Spinal cord (tissue), 10 donors: ENCODE measurements at places on chromosomes 2 and 18. TPM values are rescaled to one million over a fixed set of nuclear protein-coding genes. Genes with fewer than 3 reads are reported as not detected.

- no peak for DNase-seq
Measured at GRCh38 chr2:160142472-160142871, 57.6 kb downstream of the ITGB6 start.

DNA sequence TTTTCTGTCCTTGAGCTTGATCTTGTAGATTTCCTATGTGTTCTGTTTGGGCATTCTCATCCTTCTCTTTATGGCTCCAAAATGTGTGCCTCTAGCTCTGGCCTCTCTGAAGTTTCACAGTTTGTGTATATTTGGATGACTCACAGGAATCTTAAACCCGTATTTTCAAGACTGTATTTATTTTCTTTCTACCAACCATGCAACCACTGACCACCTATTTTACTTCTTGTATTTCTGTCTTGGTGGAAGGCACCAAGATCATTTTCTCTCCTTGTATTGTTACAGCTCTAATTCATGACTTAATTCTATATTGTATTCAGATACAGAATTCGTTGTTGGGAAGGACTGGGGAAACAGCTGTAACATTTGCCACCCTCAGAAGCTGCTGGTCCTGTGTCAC, 39.5 kb downstream of the ACSL3 start:
- DNase-seq: no peak

DNA sequence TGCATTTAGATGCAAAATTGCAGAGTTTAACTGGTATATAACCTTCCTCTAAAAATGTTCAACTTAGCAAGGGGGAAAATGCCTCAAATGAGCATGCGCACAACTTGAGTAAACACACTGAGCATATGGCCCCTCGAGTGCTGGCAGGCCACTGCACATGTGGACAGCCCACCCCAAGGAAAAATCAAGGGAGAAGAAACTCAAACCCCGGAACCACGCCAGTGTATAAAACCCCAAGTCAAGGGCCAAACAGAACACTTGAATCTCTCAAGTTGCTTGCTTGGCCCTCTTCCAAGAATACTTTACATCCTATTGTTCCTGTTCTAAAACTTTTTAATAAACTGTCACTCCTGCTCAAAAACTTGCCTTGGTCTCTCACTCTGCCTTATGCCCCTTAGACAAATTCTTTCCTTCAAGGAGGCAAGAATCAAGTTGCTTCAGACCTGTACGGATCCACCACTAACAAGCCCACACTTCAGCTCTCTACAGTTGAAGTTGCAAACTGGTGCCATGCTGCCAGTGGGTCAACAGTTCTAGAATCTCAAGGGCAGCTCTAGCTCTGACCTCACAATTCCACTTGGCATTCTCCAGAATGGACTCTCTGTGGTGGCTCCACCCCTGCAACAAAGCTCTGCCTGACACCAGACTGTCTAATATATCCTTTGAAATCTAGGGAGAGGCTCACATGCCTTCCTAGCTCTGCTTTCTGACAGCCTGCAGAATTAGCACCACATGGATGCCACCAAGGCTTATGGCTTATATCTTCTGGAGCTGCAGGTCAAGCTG, 38.9 kb downstream of the HIBCH start:
- DNase-seq: no peak

GRCh38 chr18:23619388-23619881, 33.1 kb upstream of the NPC1 start:
- peak; percentile 70 for DNase-seq

GRCh38 chr2:180449171-180449915, 442.2 kb upstream of the CWC22 start:
- no peak for DNase-seq

- DNase-seq: no peak
Measured at GRCh38 chr18:9174302-9174701, 37.7 kb downstream of the ANKRD12 start.

- DNase-seq: no peak
Measured at GRCh38 chr18:64409511-64409910, 260.6 kb upstream of the LINC00305 start.

DNA sequence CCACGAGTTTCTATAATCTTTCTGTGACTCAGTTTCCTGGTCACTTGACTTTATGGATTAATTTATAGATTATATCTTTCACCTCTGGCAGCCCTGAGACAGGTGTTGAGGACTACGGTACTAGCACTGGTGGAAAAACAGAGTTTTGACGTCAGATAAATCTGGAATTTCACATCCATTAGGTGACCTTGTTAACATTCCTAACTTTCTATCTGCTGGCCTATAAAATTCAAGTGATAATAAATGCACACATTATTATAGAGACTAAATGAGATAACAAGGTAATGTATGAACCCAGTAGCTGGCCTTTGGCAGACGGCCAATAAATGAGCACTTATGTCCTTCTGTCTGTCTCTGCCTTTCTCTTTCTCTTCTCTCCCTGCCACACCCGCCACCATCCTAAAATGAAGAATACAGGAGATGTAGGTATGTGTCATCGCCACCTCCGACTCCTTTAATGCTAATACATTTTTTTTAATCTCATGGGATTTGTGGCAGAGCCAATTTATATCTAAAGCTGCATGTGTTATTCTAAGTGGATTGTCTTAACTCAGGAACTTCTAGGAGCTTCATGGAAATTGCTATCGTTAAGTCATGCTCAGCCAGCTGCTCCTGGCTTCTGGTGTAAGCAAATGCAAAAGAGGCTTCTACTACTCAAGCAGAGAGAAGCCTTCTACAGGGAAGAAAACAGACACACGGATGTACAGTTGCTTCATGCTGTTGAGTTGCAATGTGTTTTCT, 2.3 kb downstream of the TM4SF20 start:
- DNase-seq: no peak

DNA sequence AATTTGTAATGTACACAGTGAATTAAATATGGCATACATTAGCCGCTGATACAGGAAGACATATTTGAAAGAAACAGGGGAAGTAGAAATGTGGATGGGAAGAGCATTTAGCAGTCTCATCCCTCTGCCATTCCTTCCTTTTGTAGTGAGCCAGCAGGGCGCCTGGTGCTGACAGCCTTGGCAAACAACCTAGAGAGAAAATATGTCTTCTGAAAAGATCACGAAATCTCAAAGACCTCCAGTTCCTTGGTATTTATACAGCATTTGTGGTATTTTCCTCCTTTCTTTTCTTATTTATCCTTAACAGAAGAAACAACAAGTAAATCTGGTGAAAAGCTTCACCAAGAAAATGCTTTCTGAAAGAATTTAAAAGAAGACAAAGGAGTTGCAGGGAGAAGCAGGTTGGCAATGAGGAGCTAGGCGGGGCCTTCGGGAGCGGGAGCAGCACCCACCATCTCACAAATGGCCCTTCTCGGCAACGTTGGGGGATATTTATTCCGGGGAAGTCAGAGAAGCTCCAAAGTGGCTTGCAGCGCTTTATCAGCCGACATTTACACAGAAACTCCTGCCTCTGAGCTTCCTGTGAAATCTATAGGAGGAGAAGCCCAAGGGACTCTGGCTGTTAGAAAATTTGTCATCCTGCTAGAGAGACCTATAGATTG, 406.1 kb upstream of the NRP2 start:
- DNase-seq: no peak

- DNase-seq: no peak
Measured at GRCh38 chr2:210442457-210442856, 34.1 kb downstream of the LANCL1 start.

- DNase-seq: no peak
Measured at GRCh38 chr2:39511219-39511604, 74.1 kb upstream of the MAP4K3 start.

- DNase-seq: no peak
Measured at GRCh38 chr18:49547701-49548100, 14.2 kb upstream of the LIPG start.

DNA sequence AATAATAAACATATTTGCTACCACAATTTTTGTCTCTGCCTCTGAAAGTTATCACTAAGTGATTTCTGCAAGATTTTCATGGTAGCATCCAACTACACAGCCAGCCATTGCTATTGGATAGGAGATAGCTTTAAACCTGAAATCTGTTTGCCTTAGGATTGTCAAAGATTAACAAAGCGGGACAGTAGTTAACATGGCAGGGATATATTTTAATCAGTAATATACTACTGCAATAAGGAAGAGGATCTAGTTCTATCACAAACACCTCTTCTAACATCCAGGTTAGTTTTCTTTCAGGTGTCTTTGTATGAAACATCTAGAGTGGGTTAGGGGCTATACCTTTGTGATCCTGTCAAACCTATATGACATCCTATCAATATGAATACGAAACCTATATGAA, 641.3 kb downstream of the DPP10 start:
- no peak for DNase-seq

GRCh38 chr2:59322005-59322404, 1080.9 kb upstream of the FANCL start:
- DNase-seq: no peak

- DNase-seq: no peak
Measured at GRCh38 chr2:73043929-73044832, 27.3 kb downstream of the SFXN5 start.

- DNase-seq: no peak
Measured at GRCh38 chr2:216645636-216645950, 12.4 kb downstream of the IGFBP2 start.

- DNase-seq: no peak
Measured at GRCh38 chr2:8412082-8412481, 269.8 kb upstream of the ID2 start.

GRCh38 chr2:42877936-42878335, 85.6 kb upstream of the HAAO start:
- no peak for DNase-seq

- DNase-seq: no peak
Measured at GRCh38 chr18:50158866-50159653, 35.9 kb downstream of the MYO5B start.

The PLEKHM3 gene
- total RNA-seq: 15.6 TPM

The STK17B gene
- 10.7 TPM for total RNA-seq

The CYP27C1 gene
- total RNA-seq: 1.0 TPM

The DQX1 gene
- 0.28 TPM for total RNA-seq

The FOXD4L1 gene
- total RNA-seq: 0.10 TPM

The CTNNA2 gene
- total RNA-seq: 117 TPM

The FHOD3 gene
- total RNA-seq: 51.8 TPM

The OTX1 gene
- 0.44 TPM for total RNA-seq

The COPS8 gene
- total RNA-seq: 124 TPM

The C2orf80 gene
- 15.7 TPM for total RNA-seq

The MC4R gene
- total RNA-seq: 6.6 TPM

The ATP6V1B1 gene
- total RNA-seq: 0.39 TPM

The CFC1 gene
- total RNA-seq: 3.3 TPM

The DNAJC5G gene
- total RNA-seq: 0.22 TPM

The SPAST gene
- total RNA-seq: 50.5 TPM

The KRTCAP3 gene
- 0.72 TPM for total RNA-seq

The PAX8 gene
- total RNA-seq: 7.0 TPM

The RPRD1A gene
- total RNA-seq: 109 TPM

The VWC2L gene
- 3.0 TPM for total RNA-seq

The UGT1A7 gene
- total RNA-seq: not detected

The ATF2 gene
- total RNA-seq: 88.1 TPM

The ERFE gene
- 1.8 TPM for total RNA-seq
